ENCODE measurements at places on chromosomes 5 and 9.

DNA sequence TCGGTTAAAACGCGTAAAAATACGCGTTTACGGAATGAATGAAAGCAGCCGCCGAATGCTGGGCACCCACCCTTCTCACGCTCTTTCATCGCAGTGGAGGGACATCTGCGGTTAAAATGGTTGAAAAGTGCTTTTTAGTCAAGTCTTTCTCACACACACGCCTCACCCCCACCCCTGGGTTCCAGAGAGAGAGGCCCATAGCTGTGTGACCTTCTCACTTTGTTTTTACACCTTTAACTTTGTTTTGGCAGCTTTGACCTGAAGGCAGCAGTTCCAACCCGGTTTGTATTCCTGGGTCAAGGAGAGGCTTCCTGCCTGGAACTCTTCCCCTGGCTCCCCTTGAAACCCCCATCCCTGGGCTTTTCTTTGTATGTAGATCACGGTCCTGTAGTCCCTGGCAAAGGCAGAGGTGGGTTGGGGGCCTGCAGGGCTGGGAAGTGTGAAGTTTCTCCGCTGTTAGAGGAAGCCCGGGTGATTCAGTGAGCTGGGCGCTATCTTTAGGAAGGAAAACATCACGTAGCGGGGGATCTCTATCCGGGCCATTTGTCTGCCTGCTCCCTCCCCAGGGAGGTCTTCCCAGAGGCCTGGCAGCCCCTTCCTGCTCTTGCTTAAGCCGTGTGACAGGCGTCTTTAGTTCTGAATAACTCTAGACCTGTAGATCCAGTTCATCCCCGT lies 29.6 kb downstream of the SPRY4 start:
- peak; percentile 50 for DNase-seq

- DNase-seq: peak; percentile 45
These were observed 85.2 kb downstream of the MUSK start for GRCh38 chr9:110753731-110754231.

DNA sequence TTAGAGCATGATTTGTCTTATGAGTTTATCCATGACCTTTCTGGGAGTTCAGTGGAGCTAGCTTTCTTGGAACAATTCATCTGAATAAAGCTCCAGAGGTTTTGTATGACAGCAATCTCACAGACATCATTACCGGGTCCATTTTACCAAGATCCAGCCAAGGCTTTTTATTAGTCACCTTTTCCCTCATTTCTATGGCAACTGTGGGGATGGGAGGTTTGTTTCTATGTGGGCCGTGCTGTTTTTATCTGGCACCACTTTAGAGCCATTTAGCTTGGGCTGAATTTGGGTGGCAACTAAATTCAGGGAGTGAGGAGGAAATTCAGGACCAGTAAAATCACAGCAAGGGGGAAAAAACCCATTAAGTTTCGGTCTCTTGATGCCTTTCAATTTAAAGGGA lies 245.7 kb downstream of the NSG2 start:
- no peak for DNase-seq

GRCh38 chr9:89418882-89419640 lies 78.9 kb downstream of the SEMA4D start:
- no peak for DNase-seq

DNA sequence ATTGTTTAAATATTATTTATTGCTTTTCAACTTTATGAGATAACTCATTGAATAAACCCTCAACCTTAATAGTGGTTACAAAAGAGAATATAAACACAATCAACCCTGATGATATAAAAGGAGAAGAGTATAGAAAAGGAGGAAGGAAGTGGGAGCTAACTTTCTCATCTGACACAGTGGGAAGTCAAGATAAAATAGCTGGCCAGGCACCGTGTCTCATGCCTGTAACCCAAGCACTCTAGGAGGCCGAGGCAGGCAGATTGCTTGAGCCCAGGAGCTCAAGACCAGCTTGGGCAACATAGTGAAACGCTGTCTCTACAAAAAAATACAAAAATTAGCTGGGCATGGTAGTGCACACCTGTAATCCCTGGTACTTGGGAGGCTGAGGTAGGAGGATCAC lies 93.5 kb downstream of the PPP2R2B start:
- DNase-seq: no peak

- DNase-seq: no peak
These were observed 6.4 kb downstream of the TMC1 start for GRCh38 chr9:72527801-72528195.

- DNase-seq: peak; percentile 68
These were observed 174.9 kb downstream of the ROR2 start for GRCh38 chr9:91775011-91775707.

- DNase-seq: peak; percentile 98
These were observed 60.7 kb downstream of the NSD1 start for GRCh38 chr5:177194268-177194667.

- no peak for DNase-seq
These were observed at the start of gene NREP for GRCh38 chr5:111756581-111757354. Gene NREP (minus strand): TSS chr5:111757194. CDS start chr5:111755772, 1,422 bp downstream.

GRCh38 chr5:78508186-78508765 lies 140.3 kb downstream of the LHFPL2 start:
- peak; percentile 69 for DNase-seq

DNA sequence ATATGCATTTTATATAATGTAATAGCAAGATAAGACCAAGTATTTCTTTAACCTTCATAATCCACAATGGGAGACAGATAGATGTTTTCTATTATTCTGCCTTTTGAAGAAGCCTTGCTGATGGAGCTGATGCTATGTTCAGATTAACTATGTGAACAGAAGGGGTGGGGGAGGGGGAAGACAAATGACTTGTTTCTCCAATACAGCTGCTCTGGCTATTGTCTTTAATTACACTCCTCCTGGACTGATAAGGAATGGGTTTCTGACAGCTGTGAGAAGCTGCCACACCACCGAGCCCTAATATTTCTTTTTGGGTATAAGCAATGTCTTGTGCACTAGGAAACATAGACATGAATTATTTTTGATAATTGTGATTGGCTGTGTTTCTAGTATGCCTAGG lies 62.0 kb downstream of the CAVIN4 start:
- DNase-seq: no peak

DNA sequence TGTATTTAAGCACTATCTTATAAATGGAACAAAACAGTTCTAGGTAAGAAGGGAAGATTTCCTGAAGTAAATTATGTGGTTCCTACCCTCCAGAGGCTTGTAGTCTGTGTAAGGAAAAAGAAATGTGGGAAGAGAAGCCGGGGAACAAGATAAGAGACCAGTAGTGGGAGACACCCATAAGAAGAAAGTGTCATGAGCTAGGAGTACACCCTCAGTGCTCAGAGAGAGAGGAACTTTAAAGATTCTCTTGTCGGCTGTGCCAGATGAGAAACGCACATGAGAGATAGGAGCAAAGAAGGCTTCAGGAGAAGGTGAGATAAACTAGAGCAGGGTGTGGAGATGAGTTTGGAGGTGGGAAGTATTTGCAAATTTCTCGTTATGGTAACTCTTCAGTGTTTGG lies 18.1 kb downstream of the SLC36A1 start:
- no peak for DNase-seq

GRCh38 chr9:114416906-114417305 lies 29.1 kb upstream of the AKNA start:
- no peak for DNase-seq

DNA sequence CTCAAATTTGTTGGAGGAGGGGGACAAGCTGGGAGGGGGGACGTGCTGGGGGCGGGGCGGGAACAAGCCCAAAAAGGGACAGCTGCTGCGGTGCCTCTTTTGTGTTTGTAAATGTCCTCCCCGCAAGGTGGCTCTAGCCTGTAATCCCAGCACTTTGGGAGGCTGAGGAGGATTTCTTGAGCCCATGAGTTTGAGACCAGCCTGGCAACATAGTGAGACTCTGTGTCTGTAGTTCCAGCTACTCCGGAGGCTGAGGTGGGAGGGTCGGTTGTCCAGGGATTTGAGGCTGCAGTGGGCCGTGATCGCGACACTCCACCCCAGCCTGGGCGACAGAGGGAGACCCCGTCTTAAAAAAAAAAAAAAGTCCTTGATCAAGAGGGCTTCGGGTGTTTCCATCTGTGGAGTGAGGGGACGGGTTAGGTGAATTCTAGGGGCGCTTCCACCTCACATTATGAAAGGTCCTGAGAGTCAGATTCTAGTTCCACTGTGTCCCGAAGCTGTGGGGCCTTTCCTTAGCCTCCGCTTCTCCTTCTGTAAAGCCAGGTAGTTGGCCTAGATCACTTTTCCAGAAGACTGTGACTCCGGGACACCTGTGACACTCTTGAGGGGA lies 779 bp upstream of the CTNNA1 start:
- peak; percentile 58 for DNase-seq

- no peak for DNase-seq
These were observed 106.7 kb upstream of the PHYKPL start for GRCh38 chr5:178339272-178339671.

DNA sequence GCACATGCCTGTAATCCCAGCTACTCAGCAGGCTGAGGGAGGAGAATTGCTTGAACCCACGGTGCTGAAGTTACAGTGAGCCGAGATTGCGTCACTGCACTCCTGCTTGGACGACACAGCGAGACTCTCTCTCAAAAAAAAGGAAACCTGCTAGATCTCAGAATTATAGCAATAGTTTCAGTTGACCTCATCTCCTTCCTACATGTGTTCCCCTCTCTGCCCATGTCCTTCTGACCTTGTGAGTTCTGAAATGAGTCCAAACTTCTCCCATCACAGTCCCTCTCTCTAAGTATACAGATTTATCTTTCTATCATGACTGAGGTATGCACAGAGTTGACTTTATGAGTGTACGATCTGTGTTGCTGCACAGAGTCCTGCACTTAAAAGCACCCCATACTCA lies 44.6 kb upstream of the SHOC1 start:
- DNase-seq: peak; percentile 18

GRCh38 chr5:137086342-137086741 lies 412.8 kb downstream of the SPOCK1 start:
- no peak for DNase-seq

DNA sequence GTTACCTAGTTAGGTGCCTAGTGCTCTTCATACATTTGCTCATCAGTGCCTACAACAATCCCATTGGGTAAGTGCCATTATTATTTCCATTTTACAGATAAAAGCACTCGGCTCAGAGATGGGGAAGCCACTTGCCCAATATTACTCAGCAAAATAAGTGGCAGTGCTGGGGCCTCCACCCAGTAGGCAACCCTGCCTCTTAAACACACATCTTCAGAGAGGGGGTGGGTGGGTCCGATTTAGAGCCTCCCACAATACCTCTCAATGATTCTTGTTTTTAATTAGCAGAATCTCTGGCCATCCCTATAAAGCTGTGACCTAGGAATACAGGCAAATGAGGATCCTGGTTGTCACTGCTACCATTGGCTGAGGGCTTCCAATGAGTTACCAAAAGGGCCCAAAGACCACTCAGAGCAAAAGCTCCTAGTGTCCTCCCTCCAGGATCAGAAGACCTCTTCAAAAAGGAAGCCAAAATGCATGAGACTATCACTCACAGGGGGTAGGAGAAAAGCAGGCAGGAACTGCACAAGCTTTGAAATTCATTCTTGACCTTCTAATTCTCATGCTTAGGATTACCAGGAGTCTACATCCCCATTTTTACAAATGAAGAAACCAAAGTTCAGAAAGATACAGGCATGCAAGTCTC lies 36.1 kb upstream of the UBE2D2 start:
- DNase-seq: no peak

GRCh38 chr9:37029304-37029775 lies 4.7 kb downstream of the PAX5 start:
- DNase-seq: no peak

- no peak for DNase-seq
These were observed 220.7 kb downstream of the CACNA1B start for GRCh38 chr9:138098116-138098907.

DNA sequence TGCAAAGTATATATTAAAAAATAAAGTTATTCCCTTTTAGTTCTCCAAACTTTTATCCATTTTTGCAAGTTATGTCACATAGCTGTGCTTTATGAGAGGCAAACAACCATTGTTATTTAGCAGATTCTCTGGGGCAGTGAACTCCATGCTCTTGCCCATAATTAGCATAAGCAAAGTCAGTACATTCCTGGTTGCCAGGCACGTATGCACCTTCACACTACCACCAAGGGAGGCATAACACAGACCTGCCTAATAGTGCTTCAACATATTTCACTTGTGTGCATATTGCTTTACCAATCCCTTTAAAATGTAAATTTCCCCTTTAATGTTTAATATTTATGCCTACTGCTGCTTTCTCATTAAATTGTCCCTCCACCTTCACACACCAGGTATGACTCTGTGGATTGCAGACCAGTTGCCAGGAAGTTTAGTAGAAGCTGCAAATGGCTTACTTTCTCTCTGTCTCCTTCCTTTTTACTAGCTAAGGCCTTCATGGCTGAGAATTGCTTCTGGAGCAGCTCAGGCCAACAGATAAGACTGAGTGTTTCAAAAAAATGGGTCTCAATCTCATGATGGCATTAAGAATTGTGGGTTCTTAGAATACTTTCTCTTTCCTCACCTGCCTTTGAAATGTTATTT lies 388.2 kb downstream of the PRR16 start:
- DNase-seq: no peak

GRCh38 chr5:78594610-78595457 lies 53.7 kb downstream of the LHFPL2 start:
- DNase-seq: peak; percentile 96

DNA sequence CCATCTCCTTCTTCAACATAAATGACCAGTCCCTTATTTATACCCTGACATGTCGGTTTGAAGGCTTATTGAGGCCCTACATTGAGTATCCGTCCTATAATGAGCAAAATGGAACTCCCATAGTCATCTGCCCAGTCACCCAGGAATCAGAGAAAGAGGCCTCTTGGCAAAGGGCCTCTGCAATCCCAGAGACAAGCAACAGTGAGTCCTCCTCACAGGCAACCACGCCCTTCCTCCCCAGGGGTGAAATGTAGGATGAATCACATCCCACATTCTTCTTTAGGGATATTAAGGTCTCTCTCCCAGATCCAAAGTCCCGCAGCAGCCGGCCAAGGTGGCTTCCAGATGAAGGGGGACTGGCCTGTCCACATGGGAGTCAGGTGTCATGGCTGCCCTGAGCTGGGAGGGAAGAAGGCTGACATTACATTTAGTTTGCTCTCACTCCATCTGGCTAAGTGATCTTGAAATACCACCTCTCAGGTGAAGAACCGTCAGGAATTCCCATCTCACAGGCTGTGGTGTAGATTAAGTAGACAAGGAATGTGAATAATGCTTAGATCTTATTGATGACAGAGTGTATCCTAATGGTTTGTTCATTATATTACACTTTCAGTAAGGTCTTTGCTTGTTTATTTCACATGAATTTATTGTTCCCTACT lies 38.2 kb upstream of the BTNL3 start:
- no peak for DNase-seq

DNA sequence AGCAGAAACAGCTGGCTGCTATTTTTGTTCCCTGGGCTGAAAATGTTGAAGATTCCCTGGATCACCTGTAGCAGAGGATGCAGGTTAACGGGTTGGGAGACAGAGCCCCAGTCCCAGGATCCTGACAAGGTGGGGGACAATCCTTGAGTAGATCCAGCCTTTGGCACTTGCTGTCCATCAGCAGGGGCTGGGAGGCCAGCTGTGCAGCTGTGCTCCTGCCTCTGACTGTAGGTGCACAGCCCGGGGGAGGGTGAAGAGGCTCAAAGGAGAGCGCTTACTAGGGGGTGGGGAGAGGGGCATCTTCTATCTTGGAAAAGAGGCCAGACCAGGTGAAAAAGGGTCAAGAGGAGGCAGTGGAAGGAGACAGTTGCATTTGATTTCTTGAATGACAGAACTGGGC lies 3.5 kb upstream of the DDX41 start:
- no peak for DNase-seq
